ENCODE measurements at places on chromosomes 3 and 15. TPM values are rescaled to one million over a fixed set of nuclear protein-coding genes. Genes with fewer than 3 reads are reported as not detected.

Gene AGBL1
- polyA plus RNA-seq, result not detected

Gene FGF7
- 11.9 TPM for polyA plus RNA-seq

Gene SLC9C1
- not detected for polyA plus RNA-seq

Gene THAP10
- 2.4 TPM for polyA plus RNA-seq

Gene SLC7A14
- not detected for polyA plus RNA-seq

Gene CCR1
- polyA plus RNA-seq, result 16.6 TPM

Gene FAM227B
- polyA plus RNA-seq, result 1.8 TPM

Gene ITGA11
- polyA plus RNA-seq, result 0.71 TPM

Gene INSYN1
- 1.1 TPM for polyA plus RNA-seq

Gene WNT7A
- polyA plus RNA-seq, result 0.03 TPM

Gene MKRN2
- 11.6 TPM for polyA plus RNA-seq

Gene ZBED2
- not detected for polyA plus RNA-seq

Gene MYRIP
- polyA plus RNA-seq, result 5.1 TPM

Gene LRRN1
- not detected for polyA plus RNA-seq

Gene CLDN16
- polyA plus RNA-seq, result not detected

Gene ACAA1
- polyA plus RNA-seq, result 258 TPM

Gene WDR53
- polyA plus RNA-seq, result 6.2 TPM

Gene MAP6D1
- polyA plus RNA-seq, result not detected

Gene HCN4
- polyA plus RNA-seq, result under 0.01 TPM

Gene NDN
- polyA plus RNA-seq, result 21.9 TPM

Gene ZSCAN2
- polyA plus RNA-seq, result 6.9 TPM

Gene SNTN
- polyA plus RNA-seq, result not detected

Gene NAA50
- polyA plus RNA-seq, result 66.6 TPM

Gene TFDP2
- 16.8 TPM for polyA plus RNA-seq

Gene PPARG
- 111 TPM for polyA plus RNA-seq

Gene COL6A5
- polyA plus RNA-seq, result not detected

Gene NRG4
- 3.0 TPM for polyA plus RNA-seq

Gene SUSD5
- 0.64 TPM for polyA plus RNA-seq

Gene NRROS
- polyA plus RNA-seq, result 0.60 TPM

Gene SPINK8
- polyA plus RNA-seq, result not detected

Gene TLR9
- polyA plus RNA-seq, result 0.98 TPM

Gene MAGI1
- polyA plus RNA-seq, result 12.7 TPM

Gene POTEB
- not detected for polyA plus RNA-seq

Gene CLSTN2
- polyA plus RNA-seq, result 0.60 TPM

Gene LSG1
- polyA plus RNA-seq, result 6.0 TPM

Gene GOLGA8G
- polyA plus RNA-seq, result not detected

Gene SQOR
- polyA plus RNA-seq, result 415 TPM

Gene GOLGA6L4
- 0.69 TPM for polyA plus RNA-seq

Gene IL17RB
- polyA plus RNA-seq, result 1.2 TPM

Gene CCNB2
- 40.5 TPM for polyA plus RNA-seq

Gene CDCP1
- polyA plus RNA-seq, result 9.0 TPM

Gene EPHB3
- 20.2 TPM for polyA plus RNA-seq

Gene ARGFX
- polyA plus RNA-seq, result not detected

Gene NOX5
- polyA plus RNA-seq, result 0.16 TPM

Gene ANKRD34C
- not detected for polyA plus RNA-seq

Gene DUOX1
- polyA plus RNA-seq, result not detected

Gene TXNRD3
- 2.5 TPM for polyA plus RNA-seq

Gene SCAANT1
- not detected for polyA plus RNA-seq

Gene DUOXA2
- 117 TPM for polyA plus RNA-seq

Gene IL1RAP
- polyA plus RNA-seq, result 1.2 TPM

Gene USP13
- polyA plus RNA-seq, result 2.3 TPM

Gene MOBP
- 0.60 TPM for polyA plus RNA-seq

Gene ATP2B2
- polyA plus RNA-seq, result 0.10 TPM

Gene PIGZ
- polyA plus RNA-seq, result 60.8 TPM

Gene HRG
- not detected for polyA plus RNA-seq
